SJSA1 (cell line): ENCODE measurements at places on chromosomes 12 and 14.

DNA sequence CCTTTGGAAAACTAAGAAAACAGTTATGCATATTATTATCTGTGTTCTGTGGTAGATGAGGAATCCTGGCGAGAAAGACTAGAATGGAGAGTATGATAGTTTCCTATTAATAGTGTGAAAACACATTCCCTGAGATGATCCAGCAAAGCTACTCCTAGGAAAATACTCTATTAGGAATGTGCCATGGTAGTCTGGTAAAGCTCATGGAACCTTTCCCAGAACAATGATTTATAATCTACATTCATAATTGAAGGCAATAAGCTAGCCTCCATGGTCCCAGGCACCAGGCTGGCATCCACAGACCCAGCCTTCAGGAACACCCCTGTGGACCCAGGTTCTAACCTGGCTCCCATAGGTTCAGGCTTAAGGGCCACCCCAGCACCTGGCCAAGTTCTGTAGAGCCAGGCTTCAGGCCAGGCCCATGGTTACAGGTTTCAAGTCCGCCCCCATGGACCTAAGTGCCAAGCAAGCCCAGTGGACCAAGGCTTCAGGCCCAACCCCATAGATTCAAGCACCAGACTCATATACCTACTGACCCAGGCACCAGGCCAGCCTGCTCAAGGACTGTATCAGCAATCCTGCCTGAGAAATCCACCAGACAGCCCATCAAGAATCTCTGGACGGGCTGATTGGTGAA is 72.2 kb downstream of the ITPR2 start:
- no peak for DNase-seq

DNA sequence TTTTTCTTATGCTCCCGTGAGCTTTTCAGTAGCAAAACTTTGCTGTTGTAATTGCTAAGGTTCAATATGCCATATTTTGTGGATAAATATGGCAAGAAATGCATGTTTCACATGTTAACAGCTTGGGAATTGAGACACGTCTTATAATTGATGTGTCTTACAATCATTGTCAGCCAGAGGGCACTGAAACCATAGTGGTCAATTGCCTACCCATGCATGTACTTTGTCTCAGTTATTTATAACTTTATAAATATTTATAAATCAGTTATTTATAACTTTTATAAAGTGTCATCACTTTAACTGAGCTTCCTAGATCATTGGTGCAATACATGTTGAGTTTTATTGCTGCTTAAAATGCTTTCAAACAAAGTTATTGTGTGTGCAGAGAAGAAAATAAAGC is 82.0 kb downstream of the CATSPERB start:
- DNase-seq: no peak

- DNase-seq: no peak
These were observed 18.6 kb downstream of the ZDHHC17 start for GRCh38 chr12:76782526-76782925.

DNA sequence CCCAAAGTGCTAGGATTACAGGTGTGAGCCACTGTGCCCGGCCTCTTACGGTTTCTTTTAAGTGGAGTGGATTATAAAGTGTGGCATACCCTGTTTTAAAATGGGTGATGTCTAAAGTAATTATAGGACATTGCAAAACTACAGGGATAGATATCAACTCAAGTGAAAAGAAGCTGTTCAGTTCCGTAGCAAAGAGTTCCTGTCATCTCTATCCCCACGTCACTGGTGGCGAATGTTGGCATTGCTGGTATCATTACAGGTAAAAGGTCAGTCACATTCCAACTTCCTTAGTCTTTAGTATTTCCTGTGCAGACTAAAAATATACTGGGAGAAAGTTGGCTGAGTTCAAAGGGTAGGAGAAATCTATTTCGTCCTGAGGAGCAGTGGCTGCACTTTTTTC is 95.6 kb upstream of the SLC38A2 start:
- peak; percentile 70 for DNase-seq

- DNase-seq: no peak
These were observed 1.4 kb upstream of the CLMN start for GRCh38 chr14:95320955-95321600.
